H1 (cell line): ENCODE measurements at places on chromosomes 5 and 9.

GRCh38 chr9:3436629-3437420, 89.0 kb downstream of the RFX3 start:
- DNase-seq = no peak

- DNase-seq = no peak
Observed at GRCh38 chr9:89923961-89924504, 319.2 kb downstream of the GADD45G start.

- no peak for DNase-seq
Observed at GRCh38 chr9:98057138-98057799, 737 bp downstream of the NANS start.

DNA sequence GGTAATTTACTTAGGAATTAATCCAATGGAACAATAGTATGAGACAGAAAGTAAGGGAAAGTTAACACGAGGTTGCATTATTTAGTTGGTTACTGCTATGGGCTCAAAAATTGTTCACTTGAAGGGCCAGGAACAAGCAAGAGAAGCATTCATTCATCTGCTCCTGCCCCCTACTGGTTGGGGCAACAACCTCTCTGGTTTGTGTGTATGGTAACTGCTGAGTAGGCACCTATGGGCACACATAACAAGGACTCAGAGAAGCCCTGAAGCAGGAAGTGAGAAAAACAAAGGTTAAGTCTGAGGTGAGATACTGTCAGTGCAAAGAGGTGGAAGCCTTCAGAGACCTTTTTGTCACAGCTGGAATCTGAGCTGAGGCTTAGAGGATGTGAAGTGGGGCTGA, 34.4 kb upstream of the RANBP6 start:
- no peak for DNase-seq

GRCh38 chr9:126373241-126373640, 46.6 kb downstream of the MVB12B start:
- DNase-seq = no peak

DNA sequence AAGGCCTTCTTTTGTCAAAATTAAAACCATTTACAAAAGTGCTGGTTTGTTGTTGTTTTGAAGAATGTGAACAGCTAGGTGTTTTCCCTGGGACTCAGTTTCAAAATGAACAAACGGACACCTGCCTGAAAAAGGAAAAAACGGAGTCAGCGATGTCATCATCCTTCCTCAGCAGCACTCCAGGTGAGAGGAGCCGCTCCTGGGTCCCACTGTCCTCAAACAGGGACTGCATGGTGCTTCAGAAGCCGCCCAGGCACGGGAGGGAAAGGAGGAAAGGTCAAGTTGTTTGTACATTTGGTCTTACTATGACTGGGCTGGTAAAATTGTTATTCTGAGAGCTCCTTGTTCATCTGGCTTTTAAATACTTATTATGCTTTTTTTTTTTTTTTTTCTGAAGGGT, 69.0 kb upstream of the ZSWIM6 start:
- DNase-seq = no peak

GRCh38 chr5:159104051-159104651, 4.4 kb upstream of the EBF1 start:
- DNase-seq = no peak

GRCh38 chr5:93476251-93476742, 104.7 kb downstream of the NR2F1-AS1 start:
- DNase-seq = no peak

DNA sequence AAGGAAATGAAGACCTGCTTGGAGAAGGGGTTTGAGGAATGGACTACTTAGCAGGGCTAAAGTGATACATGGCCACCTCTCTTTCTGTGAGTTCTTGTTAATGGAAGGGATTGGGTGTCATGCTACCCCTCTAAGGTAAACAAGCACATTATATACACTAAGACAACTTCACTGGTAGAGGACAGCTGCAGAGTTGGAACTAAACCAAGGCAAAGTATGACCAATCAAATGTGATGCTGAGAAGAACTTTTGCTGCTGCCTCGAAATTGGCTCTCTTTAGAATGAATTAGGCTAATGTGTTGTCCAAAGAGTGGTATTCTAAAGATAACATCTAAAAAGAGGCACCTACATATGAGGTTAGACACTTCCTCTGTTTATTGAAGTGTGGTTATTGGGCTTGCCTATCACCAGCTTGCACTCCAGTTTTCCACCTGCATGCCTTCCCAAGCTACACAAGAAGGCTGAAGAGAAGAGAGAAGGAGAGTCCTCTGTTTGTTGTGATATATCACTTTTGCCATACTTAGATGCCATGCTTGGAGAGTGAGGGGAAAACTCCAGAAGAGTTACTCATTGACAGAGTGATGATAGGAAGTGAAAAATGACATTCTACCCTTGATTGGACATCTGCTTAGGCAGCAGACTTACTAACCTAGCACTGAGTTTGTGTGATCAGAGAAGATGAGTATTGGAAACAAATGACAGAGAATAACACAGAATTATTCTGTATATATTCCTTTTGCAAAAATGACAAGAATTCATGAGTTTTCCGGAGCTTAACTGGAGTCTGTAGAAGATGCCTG, 536.1 kb downstream of the ZNF608 start:
- DNase-seq = no peak

DNA sequence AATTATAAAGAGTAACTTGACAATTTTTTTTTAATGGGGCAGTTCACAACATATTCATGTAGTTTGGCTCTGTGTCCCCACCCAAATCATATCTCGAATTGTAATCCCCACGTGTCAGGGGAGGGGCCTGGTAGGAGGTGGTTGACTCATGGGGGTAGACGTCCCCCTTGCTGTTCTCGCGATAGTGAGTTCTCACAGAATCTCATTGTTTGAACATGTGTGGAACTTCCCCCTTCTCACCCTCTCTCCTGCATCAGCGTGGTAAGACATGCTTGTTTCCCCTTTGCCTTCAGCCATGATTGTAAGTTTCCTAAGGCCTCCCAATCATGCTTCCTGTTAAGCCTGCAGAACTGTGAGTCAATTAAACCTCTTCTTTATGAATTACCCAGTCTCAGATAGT, 40.7 kb downstream of the FBXW11 start:
- DNase-seq = no peak

- DNase-seq = no peak
Observed at GRCh38 chr5:131377785-131378325, 114.0 kb downstream of the CDC42SE2 start.

DNA sequence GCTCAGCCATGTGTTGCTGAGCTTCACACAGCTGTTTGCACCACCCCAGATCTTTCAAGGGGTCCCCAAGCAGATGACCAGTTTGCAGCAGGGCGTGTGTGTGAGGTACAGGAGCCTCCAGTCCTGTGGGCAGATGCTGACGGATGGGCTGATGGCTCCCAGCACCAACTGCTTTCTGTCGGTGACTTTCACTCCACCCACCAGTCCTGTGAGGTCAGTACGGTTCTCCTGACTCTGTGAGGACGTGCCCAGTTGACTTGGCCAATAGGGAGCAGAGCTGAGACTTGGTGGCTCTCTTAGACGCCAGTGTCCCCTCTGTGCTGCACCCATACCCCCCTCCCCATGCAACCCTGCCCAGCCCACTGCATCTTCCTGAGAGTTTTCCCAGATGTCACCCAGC, 19.7 kb downstream of the COL5A1 start:
- DNase-seq = no peak

DNA sequence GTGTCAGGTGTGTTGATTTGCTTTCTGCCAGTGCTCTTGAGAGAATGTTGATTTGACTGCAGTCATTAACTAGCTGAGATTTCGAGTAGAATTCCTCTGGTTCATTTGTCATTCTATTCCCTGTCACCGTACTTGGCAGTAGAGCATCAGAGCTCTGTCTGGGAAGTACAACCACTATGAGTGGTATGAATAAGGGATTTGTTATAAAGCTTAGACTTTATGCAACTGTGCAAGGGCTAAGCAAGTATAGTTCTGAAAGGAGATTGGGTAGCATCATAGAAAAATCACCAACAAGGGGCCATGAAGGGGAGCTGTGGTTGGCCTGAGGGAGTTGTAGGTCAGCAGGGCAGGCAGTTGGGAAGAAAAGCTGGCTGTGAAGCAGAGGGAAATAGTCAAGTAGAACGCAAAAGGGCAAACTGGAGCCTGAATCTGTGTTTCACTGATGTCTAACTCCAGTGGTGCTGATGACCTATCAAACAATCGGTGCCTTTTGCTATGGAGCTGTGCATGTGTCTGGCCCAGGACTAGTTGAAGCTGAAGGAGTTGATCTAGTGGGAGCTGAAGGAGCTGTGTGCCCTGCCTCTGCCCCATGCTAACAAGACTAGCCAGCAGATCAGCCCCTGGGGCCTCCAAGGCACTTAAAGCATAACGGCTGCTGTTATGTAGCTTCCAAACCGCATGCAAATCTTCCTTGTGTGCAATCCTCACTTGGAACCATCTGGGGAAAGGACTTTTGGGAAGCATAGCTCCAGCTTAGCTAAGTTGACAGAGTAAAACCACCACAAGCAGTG, 110.0 kb downstream of the SLC28A3 start:
- no peak for DNase-seq

- DNase-seq = no peak
Observed at GRCh38 chr9:108606401-108606800, 249.4 kb downstream of the ACTL7B start.

GRCh38 chr5:180350711-180351465, 2.2 kb downstream of the GFPT2 start:
- no peak for DNase-seq

DNA sequence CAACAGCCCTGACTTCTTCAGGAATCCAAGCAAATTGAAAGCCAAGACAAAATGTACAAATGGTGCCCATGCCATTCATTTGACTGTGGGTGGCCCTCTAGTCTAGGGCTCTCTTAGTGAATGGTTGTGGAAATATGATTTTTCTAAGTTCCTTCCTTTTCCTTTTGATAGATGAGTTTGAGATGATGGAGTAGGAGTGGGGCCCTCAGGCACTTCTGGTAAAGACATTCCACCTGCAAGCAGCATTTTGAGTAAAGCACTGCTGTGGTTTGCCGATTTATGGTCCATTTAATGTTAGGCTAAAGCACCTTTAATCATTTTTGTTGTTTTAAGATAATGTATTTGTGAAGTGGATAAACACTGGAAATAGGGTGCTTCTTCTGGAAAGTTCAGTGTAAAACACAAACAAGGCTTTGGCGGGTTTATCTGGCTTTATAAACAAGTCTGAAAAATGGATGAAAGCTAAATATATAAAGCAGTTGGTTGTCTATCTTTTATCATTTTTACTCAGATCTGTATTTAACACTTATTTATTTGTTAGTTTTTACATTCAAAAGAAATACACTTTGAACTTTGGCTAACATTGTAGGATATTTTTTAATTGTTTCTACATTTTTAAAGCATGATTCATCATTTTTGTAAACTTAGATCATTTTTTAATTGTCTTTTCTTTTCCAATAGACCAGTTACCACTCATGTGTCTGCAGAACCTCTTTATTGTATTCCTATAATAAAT, 213.5 kb downstream of the PJA2 start:
- DNase-seq = no peak

- DNase-seq = no peak
Observed at GRCh38 chr5:960551-960950, 48.1 kb upstream of the NKD2 start.

DNA sequence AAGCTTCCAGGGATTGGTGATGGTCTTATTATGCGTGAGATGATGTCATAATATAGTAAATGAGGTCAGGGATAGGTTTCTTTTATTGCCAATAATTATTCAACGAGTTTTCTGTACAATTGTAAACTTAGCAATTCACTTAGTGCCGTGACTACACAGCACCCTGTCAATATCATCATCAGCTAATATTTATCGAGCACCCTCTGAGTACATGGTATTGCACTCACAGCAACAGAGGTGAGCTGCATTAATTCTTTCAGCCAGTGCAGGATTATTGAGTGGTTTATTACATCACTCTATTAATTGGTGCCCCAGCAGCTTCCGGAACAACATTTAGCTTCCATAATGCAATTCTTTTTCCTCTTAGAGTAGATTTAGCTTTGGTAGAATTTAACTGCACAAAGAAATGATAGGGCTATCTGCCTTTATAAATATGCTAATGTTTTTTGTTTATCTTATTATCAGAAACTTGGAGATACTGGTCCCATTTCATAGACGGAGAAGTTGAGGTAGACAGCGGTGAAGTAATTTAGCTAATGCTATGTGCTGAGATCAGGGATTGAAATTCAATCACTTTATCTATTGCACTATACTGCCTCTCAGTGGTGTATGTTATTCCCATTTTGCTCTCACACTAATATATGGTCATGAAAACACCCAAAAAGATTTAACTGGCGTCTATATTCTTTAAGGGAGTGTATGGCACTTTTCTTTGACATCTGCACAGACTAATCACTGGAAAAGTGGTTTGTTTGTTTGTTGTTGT, 726.1 kb upstream of the WWC1 start:
- no peak for DNase-seq

DNA sequence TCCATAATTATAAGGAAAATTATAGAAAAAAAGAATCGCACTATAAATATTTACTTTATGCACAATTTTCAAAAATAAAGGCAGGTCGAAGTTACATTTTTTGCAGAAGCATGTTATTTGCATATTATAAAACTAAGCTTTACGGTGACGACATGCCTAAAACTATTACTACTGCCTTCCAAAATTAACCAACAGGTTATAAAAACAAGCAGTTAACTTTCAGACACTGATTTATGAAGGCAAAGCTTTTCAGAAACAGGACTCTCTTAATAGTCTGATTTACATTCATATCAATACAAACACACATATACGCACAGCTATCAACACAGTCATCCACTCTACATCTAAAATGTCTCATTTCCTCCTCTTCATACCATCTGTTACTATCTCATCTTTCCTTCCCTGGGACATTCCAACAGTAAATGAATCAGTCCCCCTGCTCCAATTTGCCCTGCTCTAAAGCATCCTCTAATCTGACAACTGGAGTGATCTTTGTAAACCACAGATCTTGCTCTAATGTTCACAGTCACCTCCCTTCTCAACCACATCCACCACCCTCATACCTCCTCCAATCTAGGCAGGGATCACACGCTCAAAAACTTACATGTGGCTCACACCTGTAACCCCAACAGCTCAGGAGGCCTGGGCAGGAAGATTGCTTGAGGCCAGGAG, 21.6 kb downstream of the FBXW11 start:
- DNase-seq = no peak

DNA sequence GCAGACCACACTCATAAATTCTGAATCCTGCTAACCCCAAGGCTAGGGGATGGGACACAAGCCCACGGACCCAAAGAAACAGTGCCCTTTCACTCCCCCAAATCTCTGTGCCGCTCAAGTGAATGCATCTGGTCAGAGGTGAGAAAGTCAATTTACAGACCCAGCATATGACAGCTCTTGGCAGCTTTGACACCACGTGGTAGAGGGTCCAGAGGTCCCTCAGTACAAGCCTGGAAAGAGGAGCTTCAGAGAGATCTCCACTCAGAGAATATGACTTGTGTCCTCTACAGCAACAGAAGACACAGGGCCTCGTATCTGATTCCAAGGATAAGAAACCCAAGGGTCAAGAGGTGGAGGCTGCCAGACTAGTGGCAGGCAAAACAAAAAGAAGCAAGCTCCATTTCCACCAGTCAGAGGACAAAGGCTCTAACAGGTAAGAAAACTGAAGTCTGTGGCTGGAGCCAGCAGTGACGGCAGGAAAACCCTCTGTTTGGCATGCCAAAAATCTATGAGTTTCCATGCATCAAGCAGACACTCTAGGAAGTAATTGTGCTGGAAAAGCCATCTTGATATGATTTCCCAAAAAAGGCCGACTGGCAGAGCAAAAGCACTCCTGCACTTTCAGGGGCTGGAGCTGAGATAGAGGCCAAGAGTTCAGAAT, 138.7 kb downstream of the UGCG start:
- no peak for DNase-seq

- no peak for DNase-seq
Observed at GRCh38 chr5:35046774-35047173, 975 bp downstream of the AGXT2 start.
